ENCODE measurements at places on chromosomes 13 and 19.

DNA sequence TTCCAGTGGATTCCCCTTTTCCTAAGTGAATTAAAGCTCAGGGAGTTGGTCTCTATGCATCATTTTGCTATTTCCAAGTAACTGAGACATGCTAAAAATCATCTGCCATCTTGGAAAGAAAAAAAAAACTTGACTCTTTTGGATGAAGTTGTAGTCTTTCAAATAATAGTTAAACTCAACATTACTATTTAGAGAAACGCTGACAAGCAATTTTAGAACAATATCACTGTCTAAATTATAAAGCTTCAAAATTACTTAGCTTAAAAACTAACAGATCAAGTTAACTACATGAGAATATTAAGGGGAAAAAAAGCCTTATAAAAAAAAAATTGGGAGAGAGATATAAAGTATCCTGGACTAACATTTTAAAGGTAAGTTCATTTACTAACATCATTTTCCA, 68.5 kb downstream of the STOML3 start:
- no peak for DNase-seq

DNA sequence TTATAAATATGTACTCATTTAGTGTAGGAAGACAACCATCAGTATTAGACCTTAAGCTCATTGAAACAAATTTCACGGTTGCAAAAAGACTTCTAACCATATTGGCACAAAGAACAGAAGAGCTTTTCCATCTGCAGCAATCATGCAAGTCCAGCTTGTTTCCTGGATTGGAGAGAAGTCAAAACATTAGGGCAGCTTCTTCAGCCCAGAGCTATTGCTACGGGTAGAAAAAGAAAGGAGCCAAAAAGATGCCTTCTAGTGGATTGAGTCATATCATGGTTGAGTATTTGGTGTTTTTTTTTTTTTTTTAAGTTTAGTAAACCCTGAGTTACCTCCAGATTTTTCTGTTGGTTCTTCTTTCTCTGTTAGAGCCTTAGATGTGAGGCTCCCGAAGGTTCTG, 99.8 kb downstream of the WDFY2 start:
- no peak for DNase-seq

- peak; percentile 36 for DNase-seq
Observed at GRCh38 chr19:2775556-2776430, 7.3 kb downstream of the SGTA start.

DNA sequence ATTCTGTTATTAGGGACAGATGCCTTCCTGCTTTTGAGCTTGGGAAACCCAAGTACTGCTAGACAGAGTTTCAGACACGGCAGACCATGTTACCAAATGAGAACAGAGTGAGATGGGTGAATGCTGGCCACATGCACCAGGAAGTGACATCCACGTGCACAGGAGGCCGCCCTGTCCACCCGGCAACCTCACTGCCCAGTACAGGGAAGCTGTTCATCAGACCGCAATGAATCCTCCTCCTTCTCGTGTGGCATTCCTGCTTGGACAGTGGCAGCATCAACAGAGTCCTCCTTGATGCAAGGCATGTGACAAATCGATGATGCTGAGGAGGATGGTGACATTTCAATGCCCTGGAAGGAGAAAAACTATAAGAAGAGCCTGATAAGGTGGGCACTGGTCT, 191.0 kb upstream of the SOX1 start:
- DNase-seq: no peak

DNA sequence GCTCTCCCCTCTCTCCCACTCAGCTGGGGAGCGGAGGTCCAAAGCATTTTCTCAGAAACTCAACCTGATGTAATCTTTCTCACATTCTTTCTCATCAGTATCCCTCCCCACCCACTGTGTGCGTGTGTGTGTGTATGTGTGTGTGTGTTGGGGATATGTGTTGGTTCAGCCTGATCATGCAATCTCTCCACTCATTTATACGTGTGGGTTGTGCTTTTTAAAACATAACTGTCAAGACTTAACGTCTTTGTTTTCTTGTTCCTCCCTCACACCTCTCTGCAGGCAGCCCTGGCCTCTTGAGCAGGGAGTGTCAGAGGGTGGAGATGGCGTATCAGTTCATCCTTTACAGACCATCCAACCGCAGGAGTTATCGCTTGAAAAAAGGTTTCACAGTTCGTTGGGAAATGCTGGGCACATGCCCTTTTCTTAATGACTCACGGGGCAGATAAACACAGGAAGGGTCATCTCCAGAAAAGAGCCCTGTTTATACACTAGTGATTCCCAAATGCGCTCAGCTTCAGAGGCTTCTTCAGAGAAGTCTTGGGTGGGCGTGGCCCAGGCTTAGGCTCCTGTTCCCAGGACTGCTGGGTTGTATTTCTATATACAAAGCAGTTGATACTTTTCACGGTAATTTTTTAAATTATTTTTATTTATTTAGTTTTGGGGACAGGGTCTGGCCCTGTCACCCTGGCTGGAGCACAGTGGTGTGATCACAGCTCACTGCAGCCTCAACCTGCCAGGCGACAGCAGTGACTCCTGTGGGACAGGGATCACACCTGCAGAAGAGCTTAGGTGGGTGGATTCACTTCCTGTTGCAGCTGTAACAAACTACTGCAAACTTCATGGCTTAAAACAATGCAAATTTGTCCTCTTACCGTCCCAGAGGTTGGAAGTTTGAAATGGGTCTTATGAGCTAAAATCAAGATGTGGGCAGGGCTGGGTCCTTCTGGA, 60.3 kb downstream of the CCDC70 start:
- DNase-seq: no peak
